Left ventricle myocardium inferior (tissue), 1 donor: ENCODE measurements at places on chromosomes 12 and 14. TPM values are rescaled to one million over a fixed set of nuclear protein-coding genes. Genes with fewer than 3 reads are reported as not detected.

DNA sequence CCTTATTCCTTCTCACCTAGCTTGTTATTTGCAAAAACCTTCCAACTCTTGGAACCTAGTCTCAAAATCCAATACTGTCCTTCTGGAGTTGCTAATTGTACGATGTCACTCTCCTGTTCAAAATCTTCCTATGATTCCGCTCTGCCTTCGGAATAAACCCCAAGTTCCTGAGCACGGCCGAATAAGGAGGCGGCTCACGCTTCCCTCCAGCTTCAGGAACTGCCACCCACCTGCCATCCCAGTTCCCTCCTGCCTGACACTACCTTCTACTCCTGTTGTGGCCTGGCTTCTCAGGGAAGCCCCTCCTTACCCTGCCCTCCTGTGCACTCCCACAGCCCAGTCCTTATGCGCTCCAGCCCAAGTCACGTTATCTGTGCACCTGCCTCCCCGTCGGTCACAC, 73.2 kb downstream of the SETD3 start:
- DNase-seq, result no peak

DNA sequence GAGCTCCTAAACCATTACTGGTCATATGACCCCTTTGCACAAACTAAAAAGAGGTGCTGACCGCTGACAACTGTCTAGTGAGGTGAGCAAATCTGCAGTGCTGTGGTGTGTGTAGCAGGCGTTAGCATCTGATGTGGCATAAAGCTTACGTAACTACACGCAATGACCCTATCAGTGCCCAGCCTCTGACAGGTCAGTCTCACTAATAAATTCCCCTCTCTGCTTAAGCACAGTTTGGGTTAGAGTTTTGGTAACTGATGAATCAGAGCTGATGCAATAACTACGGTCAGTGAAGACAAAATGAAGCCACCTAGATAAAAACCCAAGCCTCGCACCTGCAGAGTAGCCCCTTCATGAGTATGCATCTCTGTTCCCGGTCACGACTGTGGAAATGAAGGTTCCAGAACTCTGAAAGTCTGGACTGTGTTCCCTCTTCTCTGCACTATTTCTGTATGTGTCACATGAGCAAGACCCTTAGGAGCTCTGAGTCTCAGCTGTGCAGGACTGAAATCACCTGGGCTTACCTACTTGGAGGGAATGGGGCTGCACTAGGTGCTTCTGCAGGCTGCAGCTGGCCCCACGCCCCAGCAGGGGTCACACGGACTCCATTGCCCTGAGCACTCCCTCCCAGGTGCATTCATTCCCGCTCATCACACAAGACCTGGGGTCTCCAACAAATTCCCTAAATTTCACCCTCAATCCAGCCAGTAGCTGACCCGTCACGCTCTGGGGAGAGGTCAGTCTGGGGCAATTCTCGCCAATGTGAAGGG, 54.4 kb downstream of the RIMBP2 start:
- DNase-seq, result no peak

GRCh38 chr12:88946372-88946997, 366.2 kb upstream of the KITLG start:
- no peak for DNase-seq

GRCh38 chr12:76402259-76402658, 54.0 kb upstream of the BBS10 start:
- no peak for DNase-seq

DNA sequence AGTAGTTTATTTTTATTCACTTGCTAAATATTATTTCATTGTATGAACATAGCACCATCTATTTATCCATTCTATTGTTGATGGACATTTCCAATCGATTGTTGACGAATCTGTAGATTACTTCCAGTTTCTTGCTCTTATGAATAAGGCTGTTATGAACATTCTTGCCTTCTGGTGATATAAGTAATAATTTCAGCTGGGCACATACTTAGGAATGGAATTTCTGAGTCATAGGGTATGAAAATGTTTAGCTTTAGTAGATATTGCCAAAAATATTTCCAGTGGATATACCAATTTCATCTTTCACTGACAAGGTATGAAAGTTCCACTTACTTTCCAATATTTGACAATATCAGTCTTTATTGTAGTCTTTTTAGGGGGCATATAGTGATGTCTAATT, 468.5 kb downstream of the ETNK1 start:
- no peak for DNase-seq

GRCh38 chr12:132736378-132736777, 25.3 kb downstream of the ANKLE2 start:
- DNase-seq, result no peak

- no peak for DNase-seq
Measured at GRCh38 chr12:80470403-80470802, 26.4 kb downstream of the PTPRQ start.

- DNase-seq, result no peak
Measured at GRCh38 chr12:55818140-55818728, 393 bp downstream of the ORMDL2 start.

- no peak for DNase-seq
Measured at GRCh38 chr12:128794661-128795529, 28.9 kb downstream of the SLC15A4 start.

The TPH2 gene
- not detected for total RNA-seq
